H9 (cell line): ENCODE measurements at places on chromosomes 2 and 18. TPM values are rescaled to one million over a fixed set of nuclear protein-coding genes. Genes with fewer than 3 reads are reported as not detected.

- DNase-seq = peak; percentile 36
Measured at GRCh38 chr2:227207573-227207972, 43.1 kb downstream of the COL4A3 start.

- no peak for DNase-seq
Measured at GRCh38 chr18:11159844-11160243, 10.5 kb upstream of the PIEZO2 start.

The NTSR2 gene
- not detected in 2 replicates for total RNA-seq

- DNase-seq = peak; percentile 86
Measured at GRCh38 chr18:59697236-59697932, at the start of gene CCBE1. Gene CCBE1 (minus strand): TSS chr18:59697423.

DNA sequence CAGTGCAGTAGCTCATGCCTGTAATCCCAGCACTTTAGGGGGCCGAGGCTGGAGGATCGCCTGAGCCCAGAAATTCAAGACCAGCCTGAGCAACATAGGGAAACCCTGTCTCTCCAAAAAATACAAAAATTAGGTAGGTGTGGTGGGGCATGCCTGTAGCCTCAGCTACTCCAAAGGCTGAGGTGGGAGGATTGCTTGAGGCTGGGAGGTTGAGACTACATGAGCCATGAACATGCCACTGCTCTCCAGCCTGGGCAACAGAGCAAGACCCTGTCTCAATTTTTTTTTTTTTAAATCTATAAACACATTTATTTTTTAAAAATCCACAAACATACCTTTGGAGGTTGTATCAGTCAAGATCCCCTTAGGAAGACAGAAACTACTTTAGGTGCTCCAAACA, 326.3 kb downstream of the EPHA4 start:
- no peak for DNase-seq

The CNRIP1 gene
- total RNA-seq = 0.50 and 0.70 TPM in 2 replicates

The SPEG gene
- total RNA-seq = 23.7 and 25.2 TPM in 2 replicates

DNA sequence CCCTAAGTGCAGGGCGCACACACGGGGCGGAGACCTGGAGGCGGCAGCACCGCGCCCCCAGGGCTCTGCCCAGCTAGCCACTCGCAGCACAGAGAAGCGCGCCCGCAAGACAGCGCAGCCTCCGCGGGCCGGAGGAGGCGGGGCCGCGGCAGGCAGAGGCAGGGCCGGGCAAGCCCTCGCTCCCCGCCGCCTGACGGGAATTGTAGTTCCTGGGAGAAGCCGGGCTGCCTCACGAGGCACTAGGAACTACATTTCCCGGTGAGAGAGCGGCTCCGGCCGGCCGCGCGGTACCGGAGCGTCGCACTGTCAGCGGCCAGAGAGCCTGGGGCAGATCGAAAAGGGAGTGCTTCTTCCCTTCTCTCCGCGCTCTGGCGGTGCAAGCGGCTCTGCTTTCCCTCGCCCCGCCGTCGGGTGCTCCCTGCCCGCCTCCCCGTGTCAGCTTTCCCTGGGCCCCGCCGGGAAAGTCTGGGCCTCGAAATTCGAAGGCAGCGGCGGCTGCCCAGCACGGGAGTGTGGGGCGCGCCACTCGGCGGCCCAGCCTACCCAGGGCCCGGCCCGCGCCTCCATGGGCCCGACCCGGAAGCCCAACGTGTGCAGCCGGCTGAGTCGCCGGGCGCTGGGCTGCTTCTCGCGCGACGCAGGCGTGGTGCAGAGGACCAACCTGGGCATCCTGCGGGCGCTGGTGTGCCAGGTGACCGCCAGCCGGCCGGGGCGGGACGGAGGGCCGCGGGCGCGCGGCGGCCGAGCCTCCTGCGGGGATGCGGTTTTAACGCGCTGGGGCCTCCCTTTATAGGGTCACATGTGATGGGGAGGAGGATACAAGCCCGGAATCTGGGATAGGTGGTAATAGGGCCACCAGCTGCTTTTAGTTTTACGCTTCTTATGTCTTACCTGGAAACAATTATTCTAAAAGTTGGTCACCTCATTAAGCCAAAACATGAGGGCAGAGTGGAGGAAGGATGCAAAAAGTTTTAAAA, at the start of gene DCAF17:
TSS of gene DCAF17 (plus strand) at position 214 of the 977 bp plus-strand sequence. CDS start at position 566, 352 bp downstream.
- peak; percentile 98 for DNase-seq

The DSC3 gene
- total RNA-seq = 0.35 and 0.61 TPM in 2 replicates

- DNase-seq = no peak
Measured at GRCh38 chr2:155070489-155070888, 372.0 kb downstream of the KCNJ3 start.

The RAB6D gene
- total RNA-seq = 0.18 TPM in 1 of 2 replicates, not detected in the other

The RNF125 gene
- total RNA-seq = 8.3 and 9.4 TPM in 2 replicates
